ENCODE measurements at places on chromosomes 12 and 14.

GRCh38 chr12:66036317-66036716 lies 94.2 kb downstream of the LLPH start:
- no peak for DNase-seq

GRCh38 chr12:117821480-117822175 lies 147.2 kb downstream of the KSR2 start:
- DNase-seq, result no peak

DNA sequence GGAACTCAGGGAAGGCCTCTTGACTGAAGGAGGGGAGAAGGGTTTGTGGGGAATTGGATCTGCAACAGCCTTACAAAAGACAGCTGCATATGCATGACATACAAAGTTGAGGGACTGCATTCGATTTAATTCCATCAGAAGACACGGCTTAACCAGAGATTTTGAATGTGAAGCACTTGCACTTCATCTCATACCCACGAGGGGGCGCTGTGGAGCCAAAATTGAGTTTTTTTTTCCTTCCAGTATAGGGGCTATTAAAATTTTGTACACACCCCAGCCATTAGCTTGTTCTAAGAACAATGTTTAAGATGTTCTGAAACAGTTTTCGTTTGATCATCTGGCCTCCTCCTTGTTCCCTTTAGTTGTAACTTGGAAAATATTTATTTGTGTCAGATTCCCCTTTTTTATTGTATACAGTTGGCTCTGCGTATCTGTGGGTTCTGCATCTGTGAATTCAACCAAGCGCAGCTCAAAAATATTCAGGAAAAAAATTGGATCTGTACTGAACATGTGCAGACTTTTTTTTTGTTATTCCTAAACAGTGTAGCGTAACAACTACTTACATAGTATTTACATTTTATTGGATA lies 1.6 kb downstream of the SUDS3 start:
- DNase-seq, result peak; percentile 79

DNA sequence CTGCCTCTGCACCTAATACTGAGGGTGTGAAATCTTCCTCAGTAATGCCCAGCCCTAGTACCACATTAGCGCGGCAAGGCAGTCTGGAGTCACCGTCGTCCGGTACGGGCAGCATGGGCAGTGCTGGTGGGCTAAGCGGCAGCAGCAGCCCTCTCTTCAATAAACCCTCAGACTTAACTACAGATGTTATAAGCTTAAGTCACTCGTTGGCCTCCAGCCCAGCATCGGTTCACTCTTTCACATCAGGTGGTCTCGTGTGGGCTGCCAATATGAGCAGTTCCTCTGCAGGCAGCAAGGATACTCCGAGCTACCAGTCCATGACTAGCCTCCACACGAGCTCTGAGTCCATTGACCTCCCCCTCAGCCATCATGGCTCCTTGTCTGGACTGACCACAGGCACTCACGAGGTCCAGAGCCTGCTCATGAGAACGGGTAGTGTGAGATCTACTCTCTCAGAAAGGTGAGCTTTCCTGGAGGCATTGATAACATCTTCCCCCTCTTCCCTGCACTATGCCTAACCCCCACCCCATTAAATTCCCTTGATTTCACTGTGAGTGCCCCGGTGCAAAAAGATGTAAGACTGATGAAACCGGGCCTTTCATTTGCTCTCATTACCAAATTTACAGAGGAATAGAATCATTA lies 291.4 kb downstream of the NAV3 start:
- no peak for DNase-seq

DNA sequence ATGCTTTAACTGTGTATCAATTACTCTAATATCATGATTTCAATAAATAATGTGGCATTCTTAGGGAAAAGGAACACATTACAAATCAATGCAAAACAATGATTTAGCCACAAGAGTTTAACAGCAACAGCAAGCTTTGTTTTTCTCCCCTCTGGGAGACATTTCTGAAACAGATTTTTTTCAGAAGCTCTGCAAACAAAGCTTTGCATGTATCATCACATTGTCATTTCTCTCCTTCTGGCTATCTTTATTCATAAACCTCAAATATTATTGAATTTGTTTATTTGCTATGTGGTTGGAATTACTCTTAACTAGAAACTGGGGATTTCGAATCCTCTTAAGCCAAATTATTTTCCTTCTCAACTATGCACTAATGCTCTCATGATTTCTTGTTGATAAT lies 278.4 kb upstream of the ATXN7L3B start:
- no peak for DNase-seq

GRCh38 chr12:108333898-108334699 lies 5.0 kb downstream of the CMKLR1 start:
- no peak for DNase-seq

- DNase-seq, result no peak
Observed at GRCh38 chr14:100146531-100147091, 12.8 kb downstream of the DEGS2 start.

- no peak for DNase-seq
Observed at GRCh38 chr14:43855556-43855955, 651.5 kb downstream of the FSCB start.

DNA sequence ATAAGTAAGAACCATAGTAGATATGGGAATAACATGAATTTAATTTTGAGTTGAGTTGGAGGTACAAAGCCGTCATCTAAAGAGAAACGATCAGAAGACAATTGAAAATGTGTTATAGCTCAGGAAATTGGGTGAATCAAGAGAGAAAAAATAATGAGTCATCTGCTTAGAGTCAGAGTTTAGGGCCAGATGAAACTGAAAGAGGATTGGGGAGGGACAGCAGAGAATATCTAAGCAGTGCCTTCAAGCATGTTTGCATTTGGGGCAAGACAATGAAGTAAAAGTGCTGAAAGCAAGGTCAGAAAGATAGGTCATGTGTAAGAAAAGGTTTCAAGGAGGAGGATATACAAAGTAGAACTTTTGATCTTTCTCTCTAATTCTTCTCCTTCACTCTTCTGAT lies 49.4 kb downstream of the SLC15A5 start:
- no peak for DNase-seq

- no peak for DNase-seq
Observed at GRCh38 chr12:127113945-127114344, 1153.0 kb upstream of the TMEM132C start.

DNA sequence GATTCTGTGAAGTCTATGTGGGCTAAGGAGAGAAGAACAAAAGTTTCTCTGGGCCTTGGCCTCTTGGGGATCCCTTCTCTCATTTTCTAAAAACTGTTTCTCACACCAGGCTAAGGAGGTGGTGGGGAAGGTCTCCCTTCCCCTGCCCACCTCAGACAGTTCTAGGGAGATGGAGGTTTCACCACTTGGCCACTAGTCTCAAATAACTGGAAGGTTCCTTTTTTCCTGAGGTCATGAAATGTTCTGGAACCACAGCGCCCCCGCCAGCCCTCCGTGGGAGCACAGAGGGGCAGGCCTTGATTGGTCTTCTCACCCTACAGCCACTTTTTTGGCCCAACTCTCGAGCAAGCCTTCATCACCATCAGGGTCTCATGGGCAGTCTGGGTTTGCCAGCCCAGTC lies 12.6 kb downstream of the C12orf43 start:
- DNase-seq, result no peak

DNA sequence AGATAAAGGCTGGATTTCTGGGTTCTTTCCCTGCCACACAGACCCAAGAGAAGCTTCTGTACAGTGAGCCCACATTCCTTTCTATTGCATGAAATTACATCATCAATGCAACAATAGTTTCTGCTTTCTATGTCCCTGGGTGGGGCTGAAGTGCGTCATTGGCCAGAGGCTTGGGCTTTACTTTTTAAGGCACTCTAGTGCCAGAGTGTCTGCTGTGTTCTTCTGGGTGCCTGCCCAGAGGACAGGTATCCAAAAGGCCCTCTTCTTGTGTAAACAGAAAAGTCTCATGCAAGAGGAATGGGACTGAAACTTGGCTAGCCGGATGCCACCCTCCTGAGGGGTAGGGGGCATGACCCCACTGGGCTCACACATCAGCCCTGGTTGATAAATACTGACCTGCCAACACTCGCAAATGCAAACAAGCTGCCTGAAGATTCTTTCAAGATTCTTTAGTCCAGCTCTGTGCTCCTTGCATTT lies 5.9 kb downstream of the KRT86 start:
- DNase-seq, result no peak

GRCh38 chr12:32507942-32508320 lies 108.6 kb downstream of the FGD4 start:
- no peak for DNase-seq

- DNase-seq, result no peak
Observed at GRCh38 chr12:28023156-28023887, 50.8 kb upstream of the PTHLH start.

GRCh38 chr14:60965402-60965801 lies 15.5 kb downstream of the TRMT5 start:
- DNase-seq, result no peak

DNA sequence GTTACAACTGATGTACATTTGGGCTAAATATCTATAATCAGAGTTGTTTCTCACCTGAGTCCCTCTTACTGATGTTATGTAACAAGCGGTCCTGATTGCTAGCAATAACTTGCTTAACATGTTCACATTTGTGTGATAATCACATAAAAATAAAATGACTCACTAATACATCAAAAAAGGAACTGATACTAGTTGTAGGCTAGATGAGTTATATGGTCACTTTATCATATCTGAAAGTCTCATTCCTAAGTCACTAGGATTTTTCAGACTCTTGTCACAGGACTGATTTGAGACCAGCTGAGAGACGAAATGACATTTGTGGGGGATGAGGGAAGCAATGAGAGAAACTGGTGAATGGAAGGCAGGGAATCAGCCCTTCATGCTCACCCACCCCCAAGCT lies 34.3 kb downstream of the NKX2-1 start:
- no peak for DNase-seq

GRCh38 chr14:23577004-23577681 lies 1.4 kb downstream of the JPH4 start:
- no peak for DNase-seq

DNA sequence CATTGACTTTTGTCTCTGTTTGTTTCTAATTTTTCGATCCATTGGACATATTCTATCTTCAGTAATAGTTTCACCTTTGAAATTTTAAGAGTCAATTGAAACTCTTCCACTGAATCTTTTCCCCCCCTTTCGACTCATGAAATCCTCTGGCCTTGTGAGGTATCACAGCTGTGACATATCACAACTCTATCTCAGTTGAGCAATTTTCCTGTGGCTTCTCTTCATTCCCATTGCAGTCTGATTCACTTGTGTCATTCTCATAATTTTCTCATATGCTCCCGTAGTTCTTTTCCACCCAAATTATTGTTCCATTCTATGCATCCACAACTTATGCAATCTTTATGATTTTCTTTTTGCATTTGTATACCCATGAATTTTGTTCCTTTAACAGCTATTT lies 261.6 kb downstream of the DACT1 start:
- no peak for DNase-seq

DNA sequence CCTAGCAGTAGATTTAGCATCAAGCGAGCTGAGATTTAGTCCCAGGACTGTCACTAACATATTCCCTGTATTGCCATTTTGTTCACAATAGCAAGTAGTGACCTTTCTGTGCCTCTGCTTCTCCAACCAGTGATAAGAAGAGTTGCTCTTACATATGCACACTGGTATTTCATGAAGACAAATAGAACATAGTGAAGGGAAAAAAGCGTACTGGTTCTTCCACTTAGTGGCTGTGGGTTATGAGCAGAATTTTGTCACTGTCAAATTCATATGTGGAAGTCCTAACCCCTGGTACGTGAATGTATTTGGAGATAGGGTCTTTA lies 12.3 kb upstream of the PPFIBP1 start:
- DNase-seq, result no peak

- no peak for DNase-seq
Observed at GRCh38 chr14:63290741-63291430, 27.8 kb downstream of the GPHB5 start.

DNA sequence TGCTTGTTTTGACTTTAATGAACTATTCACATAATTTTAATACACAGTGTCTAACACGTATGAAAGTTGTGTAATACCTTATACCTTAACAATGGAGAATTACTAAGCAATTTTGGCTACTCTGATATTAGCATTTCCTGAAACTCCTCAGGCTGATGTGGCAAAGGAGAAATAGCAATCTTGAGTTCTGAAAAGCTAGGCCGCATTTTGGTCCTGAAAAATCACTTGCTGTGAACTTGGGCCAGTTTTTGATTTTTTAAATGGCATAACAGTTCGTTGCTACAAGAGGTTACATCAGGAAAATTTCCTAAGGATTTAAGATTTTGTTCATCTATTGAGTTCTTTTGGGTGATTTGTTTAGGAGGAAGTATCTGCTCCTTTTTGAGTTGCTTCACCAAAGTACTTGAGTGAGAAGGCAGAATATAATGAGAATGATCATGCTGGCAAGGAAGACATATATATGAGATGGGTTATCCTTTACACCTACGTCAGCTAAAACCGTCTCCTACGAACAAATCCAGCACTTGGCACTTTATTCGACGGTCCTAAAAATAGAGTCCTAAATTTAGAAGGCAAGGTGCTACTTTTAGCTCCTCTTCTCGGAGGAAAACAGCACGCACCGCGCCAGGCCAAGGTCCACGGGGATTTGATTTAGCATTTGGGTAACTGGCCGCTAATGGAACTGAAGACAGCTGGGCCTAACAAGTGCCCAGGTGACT lies 32.2 kb downstream of the MIA2 start:
- no peak for DNase-seq

- DNase-seq, result no peak
Observed at GRCh38 chr14:37060496-37061260, 111.7 kb downstream of the SLC25A21 start.

- DNase-seq, result no peak
Observed at GRCh38 chr12:103969391-103969790, 3.7 kb downstream of the TDG start.

DNA sequence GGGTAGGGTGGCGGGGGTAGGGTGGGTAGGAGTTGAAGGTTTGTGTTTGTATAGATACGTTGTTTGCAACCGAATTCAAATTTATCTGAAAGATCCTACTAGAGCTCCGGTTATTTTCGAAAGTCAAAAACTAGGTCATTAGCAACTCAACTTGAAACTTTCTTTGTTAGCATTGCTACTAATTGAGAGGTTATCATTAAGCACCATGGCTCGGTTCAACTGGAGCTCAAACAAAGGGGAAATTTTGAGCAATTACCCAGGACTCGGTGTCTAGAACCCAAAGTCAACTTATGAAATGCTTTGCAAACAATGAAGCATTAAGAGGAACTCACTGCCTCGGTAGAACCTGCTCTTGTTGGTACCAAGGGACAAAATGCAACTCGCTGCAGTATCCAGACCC lies 207.7 kb downstream of the BCAT1 start:
- DNase-seq, result no peak

DNA sequence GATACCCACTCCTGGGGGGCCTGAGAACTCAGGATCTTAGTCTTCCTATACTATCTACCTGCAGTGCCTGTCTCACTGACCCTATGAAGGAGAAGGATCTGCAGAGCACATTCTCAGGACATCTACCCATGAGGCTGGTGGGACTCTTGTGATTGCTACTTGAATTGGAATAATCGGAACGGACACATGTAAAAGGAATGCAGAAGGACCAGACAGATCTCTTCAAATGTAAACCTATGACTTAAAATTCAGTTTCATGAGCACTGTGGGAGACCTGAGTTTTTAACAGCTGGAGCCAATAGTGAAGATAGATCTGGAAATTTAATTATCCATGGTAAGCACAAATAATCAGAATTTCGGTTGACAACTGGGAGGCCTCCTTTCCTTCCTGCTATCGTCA lies 35.2 kb upstream of the CPSF6 start:
- no peak for DNase-seq

All from stimulated activated CD4-positive, alpha-beta T cell treated with anti-CD3 and anti-CD28 coated beads, Interleukin-2, amount 100 ng/mL, for 24 hours (primary cell).